IMR-90 (cell line): ENCODE measurements at places on chromosomes 7 and 10.

DNA sequence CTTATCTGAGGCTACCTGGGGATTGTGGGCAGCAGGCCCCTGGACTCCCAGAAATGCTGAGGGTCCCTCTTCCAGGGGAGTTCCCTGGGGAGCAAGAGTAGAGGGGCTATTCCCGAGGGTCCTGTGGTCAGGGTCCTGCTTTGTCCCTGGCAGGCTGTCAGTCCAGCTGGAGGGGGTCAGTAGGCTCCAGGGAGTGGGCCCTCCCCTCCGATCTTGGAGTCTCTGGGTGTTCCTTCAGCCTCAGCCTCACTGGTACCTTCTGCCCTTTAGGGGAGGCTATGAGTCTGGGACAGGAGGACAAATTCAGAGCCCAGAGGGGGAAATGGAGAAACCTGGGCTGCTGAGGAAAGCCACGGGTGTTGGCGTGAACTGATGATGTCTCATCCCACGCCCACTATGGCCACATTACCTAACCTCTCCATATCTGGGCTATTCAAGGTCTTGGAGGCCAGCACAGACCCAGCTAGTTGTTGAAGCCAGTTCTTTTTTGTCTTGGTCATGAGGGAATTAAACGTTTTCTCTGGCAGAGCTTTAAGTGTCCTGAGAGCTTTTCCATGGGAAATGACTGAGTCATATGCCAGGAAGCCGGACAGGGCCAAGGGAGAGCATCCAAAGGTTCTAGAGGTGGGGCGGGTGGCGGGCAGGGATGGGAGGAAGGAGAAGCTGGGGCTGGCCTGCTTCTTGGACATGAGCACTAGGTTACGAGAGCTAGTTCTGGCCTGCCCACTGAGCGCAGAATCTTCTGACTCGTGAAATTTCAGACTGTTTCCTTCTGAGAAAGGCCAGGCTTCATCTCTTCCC is 6.2 kb downstream of the CALHM2 start:
- DNase-seq, result peak; percentile 52

DNA sequence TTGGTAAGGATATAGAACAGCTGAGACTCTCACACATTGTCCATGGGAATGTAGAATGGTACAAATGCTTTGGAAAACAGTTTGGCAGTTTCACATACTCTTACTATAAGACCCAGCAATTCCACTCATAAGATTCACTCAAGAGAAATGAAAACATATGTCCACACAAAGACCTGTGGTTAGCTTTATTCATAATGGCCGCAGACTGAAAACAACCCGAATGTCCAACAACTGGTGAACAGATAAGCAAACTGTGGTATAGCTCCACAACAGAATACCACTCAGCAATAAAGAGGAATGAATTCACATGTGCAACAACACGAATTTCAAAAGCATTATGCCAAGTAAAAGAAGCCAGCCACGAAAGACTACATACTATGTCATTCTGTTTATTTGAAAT is 33.5 kb upstream of the CUL1 start:
- no peak for DNase-seq

DNA sequence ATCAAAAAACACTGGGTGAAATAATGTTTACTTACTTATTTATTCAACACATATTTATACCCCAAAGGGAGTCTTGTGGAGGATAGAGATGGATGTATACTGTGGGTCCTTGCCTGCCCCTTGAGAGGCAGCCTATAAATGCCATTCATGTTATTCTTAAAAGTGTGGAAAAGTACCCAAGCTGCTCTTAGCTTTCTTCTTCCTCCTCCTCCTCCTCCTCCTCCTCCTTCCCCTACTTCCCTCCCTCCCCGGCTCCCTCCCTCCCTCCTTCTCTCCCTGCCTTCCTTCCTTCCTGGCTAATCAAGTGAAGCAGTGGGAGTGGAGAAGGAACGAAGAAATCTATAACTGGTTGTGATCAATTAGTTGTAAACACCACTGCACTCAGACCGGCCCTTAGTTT is 21.2 kb upstream of the IGF2BP3 start:
- DNase-seq, result no peak

DNA sequence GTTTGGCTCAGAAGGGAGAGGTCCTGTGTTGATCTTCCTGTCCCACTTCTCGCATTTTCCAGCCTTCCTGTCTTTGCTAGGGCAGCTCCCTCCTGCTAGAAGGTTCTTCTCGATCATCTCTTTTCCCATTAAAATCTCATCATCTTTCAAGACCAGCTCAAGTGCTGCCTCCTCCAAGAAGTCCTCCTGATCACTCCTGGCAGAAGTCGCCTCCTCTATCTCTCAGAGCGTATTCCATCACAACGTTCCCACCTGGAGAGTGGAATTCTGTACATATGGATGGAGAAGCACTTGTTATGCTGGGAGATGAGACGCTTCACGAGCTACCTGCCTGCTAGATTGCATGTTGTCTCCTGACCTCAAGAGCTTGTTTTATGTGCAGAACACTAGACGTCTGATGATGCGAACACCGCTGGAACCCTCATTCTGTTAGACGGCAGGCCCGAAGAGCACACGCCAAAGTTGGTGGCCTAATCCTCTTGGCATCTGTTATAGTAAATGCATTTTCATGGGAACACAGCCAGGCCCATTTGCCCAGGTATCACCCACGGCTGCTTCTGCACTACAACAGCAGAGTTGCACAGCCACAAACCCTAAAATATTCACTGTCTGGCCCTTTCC is 68.0 kb upstream of the INSIG1 start:
- DNase-seq, result no peak

- DNase-seq, result no peak
These were observed 577.5 kb downstream of the INHBA start for GRCh38 chr7:41125343-41125742.

DNA sequence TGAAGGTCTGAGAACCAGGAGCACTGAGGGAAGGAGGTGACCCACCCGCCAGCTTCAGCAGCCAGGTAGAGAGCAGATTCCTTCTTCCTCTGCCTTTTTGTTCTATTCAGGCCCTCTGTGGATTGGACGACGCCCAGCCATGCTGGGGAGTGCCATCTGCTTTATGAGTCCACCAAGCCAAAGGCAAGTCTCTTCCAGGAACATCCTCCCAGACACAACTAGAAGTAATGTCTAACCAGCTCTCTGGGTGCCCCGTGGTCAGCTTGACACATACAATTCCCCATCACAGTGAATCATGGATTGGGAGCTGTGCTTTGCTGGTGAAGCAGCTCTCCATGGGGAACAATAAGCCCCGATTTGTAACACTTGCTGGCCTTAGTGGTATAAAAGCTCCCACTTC is 125.2 kb downstream of the CCDC3 start:
- no peak for DNase-seq

DNA sequence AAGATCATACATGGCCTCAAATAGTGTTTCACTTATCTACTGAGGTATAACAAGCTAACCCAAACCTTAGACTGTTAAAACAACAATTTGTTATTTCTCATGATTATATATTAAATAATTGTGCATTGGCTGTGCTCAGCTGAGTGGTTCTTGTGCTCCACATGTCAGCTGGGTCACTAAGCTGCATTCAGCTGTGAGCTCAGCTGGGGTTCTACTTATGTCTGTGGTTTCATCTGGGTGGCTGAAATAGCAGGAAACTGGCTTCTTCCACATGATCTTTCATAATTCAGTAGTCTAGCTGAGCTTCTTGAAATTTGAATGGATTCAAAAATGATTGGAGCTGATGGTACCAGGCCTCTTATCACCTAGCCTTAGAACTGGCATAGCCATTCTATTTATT is 181.8 kb upstream of the CSTF2T start:
- no peak for DNase-seq

DNA sequence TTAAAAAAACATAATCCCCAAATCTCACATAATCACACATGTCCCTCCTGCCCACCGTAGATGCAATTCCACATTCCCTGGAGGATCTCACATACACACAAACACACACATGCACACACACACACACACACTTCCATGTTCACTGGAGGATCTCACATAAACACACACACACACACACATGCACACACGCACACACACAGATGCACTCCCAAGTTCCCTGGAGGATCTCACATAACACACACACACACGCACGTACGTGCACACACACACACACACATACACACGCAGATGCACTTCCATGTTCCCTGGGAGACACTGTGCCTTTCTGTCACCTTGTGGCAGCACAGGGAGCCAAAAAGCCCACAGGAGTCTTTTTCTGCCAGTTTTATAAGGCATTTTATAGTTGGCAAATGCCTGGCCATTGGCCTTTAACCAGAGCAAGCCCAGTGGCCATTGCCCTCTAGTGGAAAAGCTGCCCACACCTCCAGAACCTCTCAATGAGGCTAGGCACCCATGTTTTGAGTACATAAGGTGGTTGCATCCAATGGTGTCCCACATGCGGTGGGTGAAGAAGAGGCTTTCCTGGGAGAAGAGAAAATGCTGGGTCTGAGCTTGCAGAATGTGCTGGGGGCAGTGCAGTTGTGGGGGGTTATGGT is 115.4 kb upstream of the ACBD5 start:
- no peak for DNase-seq

DNA sequence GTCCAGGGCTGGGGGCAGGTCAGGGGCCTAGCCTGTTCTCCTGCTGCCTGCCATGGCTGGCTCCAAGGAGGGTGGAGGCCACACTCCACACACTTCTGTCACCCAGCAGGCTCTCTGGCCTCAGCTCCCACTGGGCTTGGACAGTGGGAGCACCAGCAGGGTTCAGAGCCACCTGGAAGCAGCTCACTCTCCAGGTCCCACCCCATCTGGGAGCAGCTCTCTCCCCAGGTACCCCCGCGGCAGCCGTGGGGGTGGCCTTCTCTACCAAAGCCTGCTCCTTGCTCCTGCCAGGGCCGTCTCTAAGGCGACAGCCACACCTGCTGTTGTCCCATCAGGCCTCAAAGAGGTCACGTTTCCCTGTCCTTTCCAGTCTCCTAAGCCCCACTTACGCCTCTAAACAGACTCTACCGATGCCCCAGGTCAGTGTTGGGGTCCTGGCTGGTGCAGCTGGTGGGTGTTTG is 142.5 kb upstream of the RET start:
- DNase-seq, result no peak

DNA sequence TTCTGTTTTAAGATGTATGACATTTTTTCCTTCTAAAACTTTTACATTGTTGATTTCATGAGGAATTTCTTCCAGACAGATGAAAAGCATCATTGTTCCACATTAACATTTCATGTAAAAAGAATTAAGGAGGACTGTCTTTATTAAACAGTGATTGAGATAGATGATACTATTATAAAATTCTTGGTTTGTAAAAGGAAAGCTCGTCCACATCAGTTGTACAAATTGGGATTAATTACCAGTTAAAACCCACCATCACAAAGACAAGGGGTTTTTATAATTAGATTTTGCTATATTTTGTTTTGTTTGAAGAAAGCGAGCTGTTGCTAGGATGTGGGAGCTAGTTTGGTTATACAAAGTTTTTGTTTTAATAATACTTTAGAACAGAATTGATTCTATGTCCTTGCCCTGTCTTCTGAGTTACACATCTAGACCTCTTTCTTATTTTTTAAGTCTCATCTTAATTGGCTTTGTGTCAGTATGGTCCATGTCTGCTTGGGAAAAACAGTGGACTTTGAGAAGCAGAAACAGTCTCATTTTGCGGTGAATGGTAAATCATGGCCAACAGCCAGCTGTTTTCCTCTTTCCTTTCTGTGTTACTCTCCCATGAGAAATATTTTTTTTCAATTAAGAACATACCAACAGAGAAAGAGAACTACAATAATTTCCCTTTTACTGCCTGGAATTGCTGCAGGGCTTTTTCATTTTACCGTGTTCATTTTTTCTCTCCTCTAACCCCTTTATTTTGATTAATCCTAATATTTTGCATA is 3.2 kb downstream of the TES start:
- no peak for DNase-seq

- DNase-seq, result no peak
These were observed 97.0 kb upstream of the RET start for GRCh38 chr10:42979721-42980467.

GRCh38 chr7:86904949-86905834 is 154.3 kb downstream of the ELAPOR2 start:
- peak; percentile 10 for DNase-seq

- DNase-seq, result no peak
These were observed 263.0 kb downstream of the BAMBI start for GRCh38 chr10:28940158-28940888.

DNA sequence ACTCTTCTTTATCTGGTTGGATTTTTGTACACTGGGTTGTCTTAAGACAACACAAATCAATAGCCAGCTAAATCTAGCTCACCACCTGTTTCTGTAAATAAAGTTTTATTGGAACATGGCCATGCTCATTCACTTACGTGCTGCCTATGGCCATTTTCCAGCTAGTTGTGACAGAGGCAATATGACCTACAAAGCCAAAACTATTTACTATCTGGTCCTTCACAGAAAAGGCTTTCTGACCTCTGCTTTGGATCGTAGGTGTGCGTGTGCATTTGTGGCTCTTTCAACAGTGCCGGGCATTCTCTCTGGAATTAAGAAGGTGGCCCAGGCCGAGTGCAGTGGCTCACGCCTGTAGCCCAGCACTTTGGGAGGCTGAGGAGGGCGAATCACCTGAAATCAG is 45.5 kb downstream of the NRAP start:
- no peak for DNase-seq

- DNase-seq, result no peak
These were observed 10.7 kb downstream of the CTBP2 start for GRCh38 chr10:125149680-125150047.

GRCh38 chr7:69411466-69411865 is 186.8 kb upstream of the AUTS2 start:
- DNase-seq, result no peak

GRCh38 chr7:37833107-37833817 is 15.1 kb upstream of the NME8 start:
- DNase-seq, result peak; percentile 35

DNA sequence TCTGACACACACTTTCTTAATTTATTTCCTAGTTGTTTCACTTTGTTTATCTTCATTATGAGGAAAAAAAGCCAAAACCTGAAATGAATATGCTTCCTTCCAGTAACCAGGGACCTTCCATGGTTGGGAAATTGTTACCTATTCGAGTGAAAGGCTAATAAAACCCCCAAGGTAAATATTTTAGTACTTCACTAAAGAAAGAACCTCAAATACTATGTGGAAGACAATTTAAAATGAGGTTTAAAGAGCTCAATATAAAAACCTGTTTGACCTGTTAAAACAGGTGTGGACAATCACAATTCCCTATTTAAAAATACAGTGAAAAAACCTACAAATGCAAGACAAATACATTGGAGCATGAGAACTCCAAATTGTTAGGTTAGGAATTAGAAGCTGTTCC is 192.6 kb downstream of the CFTR start:
- DNase-seq, result no peak

- DNase-seq, result no peak
These were observed 545.7 kb downstream of the SDK1 start for GRCh38 chr7:3846738-3847137.

GRCh38 chr10:815338-816090 is 116.0 kb downstream of the LARP4B start:
- DNase-seq, result no peak

DNA sequence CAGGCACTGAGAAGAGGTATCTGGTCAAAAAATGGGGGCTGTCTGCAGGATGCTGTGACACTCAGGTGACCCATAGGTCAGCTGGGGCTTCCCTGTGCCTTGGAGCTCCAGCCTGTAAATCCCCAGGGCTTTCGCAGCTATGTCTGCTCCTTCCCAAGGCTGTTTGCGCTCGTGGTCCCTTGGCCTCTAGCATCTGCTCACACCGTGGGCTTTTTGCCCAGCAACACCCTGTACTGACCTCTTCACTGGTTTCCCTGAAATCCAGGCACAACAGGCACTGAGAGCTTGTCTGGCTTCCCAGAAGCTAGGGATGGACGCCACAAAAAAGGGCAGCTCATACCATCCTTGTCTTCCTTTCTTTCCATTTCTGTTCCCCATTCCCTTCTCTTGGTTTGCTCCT is 280.3 kb upstream of the HABP2 start:
- DNase-seq, result no peak
